ENCODE measurements at places on chromosomes 13 and 19.
A peak's percentile ranks its signal among the peaks of the same experiment; 100 is the strongest.

DNA sequence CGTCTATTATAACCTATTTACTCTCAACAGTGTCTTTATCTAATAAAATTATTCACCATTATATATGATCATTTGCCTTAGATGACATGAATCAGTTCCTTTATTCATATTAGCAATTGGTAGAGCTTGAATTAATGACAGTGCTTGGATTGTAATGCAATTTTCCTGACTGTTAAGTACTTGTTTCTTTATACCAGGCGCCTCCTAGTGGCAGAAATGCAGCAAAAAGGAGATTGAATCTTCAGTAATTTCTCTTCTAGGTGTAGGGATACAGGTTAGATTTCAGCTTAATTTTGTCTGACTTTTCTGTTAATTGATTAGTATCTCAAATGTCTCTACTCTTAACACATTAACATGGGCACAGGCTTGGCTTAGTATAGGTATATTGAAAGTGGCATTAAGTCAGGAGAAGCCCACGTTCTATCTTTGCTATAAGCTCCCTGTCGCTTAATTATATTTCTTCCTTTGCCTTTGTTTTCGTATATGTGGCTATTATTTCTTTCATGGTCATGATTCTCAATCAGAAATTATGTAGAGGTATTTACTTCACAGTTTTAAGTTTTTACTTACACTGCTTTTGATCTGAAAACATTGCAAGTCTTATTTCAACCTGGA lies 9.1 kb upstream of the LHFPL6 start:
- DNase-seq: peak; percentile 51

DNA sequence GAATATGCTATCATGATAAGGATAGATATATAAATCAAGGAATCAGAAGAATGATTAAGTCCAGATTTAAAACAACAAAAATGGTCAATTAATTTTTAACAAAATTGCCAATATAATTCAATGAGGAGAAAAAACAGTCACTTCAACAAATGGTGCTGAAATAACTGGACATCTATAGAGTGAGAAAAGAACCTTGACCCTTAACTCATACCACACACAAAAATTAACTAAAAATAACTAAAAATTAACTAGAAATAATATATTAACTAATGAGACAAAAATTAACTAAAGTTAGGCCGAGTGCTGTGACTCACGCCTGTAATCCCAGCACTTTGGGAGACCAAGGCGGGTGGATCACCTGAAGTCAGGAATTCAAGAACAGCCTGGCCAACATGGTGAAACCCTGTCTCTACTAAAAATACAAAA lies 9.5 kb downstream of the LGALS7 start:
- no peak for DNase-seq

- DNase-seq: peak; percentile 10
Measured at GRCh38 chr19:48340995-48341394, 15.6 kb downstream of the EMP3 start.

GRCh38 chr19:41575998-41576397 lies at the start of gene CEACAM21:
TSS of gene CEACAM21 (plus strand) at chr19:41576166. CDS start at chr19:41576275, 109 bp downstream.
- no peak for DNase-seq

GRCh38 chr13:40777166-40777808 lies 6.3 kb upstream of the MRPS31 start:
- DNase-seq: no peak

DNA sequence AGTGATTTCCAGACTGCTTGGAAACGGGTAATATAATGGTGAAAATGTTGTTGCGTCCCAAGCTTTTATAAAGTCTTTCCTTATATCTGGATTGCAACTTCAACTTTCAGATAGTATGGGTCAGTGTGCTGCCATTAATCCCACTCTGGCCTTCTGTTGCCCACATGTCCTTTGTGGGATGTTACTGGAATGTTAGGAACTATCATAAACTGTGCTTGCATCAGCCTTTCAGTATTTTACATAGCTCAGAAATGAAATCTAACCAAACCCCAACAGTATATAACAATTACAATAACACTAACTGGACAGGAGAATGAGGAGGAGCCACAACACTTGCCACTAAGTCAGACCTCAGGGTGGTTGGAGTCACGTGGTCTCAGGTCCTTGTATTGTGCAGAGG lies 78.9 kb downstream of the LNX2 start:
- DNase-seq: no peak

- no peak for DNase-seq
Measured at GRCh38 chr19:21127001-21127400, 14.8 kb upstream of the ZNF431 start.

DNA sequence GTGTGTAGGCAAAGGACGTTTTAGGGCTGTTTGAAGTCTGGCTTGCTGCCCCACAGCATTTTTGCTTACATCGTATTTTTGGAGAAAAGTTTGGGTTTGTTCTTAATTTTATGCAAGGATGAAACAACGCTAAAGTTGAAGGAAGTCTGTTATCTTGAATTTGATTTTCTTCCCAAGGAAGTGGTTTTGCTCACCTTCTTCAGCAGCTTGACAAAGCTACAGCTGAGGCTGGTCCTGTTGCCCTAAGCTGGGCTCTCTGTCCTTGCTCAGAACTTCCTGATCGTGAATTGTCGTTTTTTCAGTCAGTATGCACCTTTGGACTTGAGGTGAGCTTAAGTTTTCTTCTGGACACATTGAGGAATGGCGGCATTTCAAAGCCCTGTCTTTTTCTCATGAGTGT lies 62.1 kb upstream of the GSX1 start:
- DNase-seq: no peak

DNA sequence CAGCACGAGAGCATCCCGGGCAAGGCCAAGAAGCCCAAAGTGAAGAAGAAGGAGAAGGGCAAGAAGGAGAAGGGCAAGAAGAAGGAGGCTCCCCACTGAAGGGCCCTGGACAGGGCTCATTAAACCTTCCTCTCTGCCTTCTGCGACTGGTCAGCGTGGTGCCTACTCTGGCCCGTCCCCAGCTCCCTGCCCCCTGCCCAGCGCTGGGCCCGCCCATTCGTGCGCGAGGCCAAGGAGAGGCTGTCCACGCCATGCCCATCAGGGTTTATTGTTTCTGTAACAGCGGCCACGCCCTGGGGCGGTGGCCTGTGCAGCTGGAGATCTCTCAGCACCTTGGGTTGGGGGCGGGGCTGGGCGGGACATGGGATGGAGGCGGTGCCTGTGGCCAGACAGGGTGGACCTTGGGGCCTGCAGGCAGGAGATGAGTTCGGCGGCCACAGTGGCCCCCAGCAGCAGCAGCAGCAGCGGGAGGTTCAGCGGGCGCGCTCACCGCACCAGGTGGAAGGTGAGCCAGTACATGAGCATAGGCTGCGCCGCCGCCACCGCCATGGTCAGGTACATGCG lies 897 bp downstream of the C19orf33 start:
- no peak for DNase-seq

DNA sequence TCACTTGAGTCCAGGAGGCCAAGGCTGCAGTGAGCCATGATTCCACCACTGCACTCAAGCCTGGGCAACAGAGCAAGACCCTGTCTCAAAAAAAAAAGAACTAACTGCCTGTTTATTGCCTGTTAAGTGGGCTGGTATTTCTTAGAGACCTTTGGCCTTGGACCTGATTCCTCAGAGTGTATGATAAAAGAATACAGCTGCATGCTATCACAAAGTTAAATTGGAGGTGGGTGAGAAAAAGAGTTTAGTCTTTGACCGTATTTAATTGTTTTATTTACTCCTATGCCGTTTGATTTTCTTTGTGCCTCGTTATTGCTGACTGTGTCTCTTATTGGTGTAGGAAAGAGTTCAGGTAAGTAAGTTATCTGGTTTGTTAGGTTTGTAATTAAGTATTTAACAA lies 25.3 kb upstream of the DPY19L3 start:
- no peak for DNase-seq

DNA sequence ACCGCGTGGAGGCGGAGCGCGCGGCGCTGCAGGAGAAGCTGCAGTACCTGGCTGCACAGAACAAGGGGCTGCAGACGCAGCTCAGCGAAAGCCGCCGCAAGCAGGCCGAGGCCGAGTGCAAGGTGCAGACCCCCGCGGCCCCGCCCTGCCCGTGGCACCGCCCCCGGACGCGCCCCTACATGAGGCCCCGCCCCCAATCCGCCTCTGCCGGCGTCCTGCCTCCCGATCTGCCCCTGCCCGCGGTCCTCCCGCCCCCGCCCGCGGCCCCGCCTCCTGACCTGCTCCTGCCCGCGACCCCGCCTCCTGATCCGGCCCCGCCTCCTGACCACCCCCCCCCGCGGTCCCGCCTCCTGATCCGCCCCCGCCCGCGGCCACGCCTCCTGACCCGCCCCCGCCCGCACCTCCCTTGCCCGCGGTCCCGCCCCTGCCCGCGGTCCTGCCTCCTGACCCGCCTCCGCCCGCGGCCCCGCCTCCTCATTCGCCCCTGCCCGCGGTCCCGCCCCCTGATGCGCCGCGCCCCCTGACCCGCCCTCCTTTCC lies 11.7 kb downstream of the PRR36 start:
- peak; percentile 17 for DNase-seq

DNA sequence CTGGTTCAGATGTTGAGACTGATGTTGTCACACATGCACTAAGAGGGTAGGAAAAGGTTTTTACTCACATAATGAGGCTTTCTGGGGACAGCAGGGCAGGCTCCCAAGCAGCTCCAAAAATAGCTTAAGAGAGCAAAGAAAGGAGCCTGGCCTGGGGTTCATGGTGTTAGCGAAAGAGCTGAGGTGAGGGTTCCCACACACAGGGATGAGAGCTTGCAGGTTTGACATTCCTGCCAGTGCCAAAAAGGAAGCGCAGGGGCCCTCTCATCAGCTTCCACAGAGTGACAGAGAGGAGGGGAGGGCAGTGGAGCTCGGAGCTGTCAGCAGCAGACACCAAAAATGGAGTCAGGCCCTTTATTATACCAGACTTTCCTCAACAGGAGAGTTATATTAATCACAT lies 65.5 kb upstream of the FAM216B start:
- no peak for DNase-seq

GRCh38 chr19:35059006-35059798 lies 17.7 kb downstream of the HPN start:
- no peak for DNase-seq

GRCh38 chr19:3285647-3286176 lies 61.3 kb downstream of the CELF5 start:
- no peak for DNase-seq

GRCh38 chr19:28289295-28290063 lies 923.5 kb downstream of the UQCRFS1 start:
- DNase-seq: peak; percentile 43

DNA sequence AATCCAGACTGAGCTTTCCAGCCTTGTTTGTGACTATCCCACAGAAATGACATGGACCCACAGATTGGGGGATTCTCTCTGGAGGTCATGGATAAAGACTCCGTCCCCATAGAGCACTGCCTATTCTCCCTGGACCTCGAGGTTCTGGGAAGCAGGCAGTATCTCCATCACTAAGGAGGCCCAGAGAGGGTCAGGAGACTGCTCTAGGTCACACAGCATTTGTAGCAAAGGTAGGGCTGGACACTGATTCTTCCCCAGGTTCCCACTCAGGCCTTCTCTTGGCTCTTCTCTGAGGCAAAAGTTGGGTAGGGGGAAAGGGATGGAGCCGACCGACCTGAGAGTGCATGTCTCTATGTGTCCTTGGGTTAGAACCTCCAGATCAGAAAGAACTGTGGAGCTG lies 80.9 kb downstream of the PTPRS start:
- DNase-seq: no peak

DNA sequence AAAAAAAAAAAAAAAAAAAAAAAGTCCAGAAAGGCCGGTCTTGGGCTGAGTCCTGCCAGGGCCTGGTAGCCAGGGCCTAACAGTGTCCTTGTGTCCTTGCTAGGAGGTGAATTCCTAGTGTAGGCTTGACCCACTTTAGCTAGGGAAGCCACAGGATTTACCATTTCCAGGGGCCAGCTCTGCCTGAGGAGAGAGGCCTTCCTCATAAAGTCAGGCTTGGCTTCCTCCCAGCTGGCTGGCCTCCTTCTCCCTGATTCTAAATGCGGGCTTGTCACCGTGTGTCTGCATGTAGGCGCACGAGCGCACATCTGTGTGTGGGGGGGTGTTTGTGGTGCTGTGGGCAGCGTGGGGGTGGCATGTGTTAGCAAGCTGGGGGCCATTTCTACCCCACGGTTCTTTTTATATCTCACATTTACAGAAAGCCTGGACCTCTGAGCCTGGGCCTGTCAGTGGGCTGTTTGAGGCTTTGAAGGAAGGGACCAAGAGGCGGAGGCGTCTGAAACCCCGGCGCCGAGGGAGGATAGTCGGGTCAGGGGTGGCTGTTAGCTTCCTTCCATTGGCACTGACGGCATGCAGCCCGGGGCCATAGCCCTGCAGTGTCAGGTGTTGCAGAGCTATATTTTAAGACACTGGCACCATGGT lies 31.7 kb downstream of the IER2 start:
- peak; percentile 36 for DNase-seq

DNA sequence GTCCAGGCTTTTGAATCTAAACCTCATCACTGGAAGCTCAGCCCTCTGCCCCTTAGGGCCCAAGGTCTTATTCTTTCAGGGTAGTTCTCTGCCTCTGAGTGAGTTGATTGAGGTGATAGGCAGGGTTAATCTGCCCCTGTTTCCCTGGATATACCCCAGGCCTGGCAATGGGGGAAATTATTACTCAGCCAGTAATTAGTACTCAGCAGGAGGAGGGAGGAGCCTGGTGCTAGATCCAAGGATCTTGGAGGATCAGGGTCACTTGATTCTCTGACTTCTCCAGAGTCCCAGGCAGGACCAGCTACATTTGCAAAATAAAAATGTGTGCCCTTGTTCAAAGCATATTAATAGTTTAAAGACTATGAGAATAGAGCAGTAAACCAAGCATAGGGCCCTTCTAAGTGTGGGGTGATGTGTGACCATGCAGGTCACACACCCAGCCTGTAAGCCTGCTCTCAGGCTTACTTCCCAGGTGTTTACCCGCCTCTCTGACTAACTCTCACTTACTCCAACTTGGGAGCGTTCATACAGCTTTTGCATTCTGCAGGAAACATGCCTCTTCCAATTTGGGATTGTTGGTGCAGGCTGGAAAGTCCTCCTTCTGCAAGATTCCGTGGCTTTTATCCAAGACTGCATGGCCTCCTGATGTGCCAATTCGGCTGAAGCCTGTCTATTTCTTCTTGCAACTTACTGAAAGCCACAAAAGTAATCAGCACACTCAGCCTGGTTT lies 7.9 kb upstream of the STK24 start:
- DNase-seq: no peak

GRCh38 chr13:103395139-103395538 lies 328.9 kb upstream of the SLC10A2 start:
- no peak for DNase-seq

DNA sequence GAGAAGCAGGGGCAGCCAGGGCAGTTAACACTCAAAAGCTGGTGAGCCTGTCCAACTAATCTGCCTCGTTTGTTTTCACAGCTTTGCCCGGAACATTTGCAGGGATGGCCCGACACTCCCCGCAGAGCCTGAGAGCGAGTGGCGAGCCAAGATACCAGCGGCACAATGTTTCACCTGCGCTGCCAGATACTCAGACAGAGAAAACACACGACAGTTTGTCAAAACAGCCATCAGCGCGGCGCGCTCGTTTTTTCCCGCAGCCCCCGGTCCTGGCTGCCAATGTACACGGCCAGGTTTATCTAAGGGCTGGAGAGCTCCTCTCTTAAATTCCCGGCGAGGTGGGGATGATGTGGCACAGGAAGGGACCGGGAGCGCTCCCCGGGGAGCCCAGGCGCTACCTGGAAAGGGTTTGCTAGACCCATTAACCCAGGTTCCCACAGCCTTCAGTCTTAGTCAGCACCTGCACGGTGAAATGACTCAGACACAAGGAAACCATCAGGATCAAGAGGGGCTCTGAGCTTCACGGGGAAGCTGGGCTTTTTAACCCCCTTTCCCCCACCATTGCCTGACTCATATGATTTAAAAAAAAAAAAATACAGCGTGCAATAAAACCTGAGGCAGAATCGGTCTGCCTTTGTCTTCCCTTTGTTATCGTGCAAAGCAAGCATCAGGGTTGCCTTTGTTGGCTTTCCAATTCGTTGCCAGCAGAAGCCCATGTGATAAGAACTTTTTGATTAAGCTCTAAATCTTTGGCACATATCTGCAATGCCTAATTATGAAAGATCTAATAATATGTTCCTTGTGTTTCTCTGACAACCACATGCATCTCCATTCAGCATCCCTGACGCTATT lies 186.2 kb downstream of the EFNB2 start:
- DNase-seq: peak; percentile 23
